ENCODE measurements at places on chromosomes 4 and X. TPM values are rescaled to one million over a fixed set of nuclear protein-coding genes. Genes with fewer than 3 reads are reported as not detected.

FAM184B gene
- total RNA-seq, result not detected

LUZP4 gene
- not detected for total RNA-seq

OTC gene
- total RNA-seq, result not detected

TAF9B gene
- 12.4 TPM for total RNA-seq

DNA sequence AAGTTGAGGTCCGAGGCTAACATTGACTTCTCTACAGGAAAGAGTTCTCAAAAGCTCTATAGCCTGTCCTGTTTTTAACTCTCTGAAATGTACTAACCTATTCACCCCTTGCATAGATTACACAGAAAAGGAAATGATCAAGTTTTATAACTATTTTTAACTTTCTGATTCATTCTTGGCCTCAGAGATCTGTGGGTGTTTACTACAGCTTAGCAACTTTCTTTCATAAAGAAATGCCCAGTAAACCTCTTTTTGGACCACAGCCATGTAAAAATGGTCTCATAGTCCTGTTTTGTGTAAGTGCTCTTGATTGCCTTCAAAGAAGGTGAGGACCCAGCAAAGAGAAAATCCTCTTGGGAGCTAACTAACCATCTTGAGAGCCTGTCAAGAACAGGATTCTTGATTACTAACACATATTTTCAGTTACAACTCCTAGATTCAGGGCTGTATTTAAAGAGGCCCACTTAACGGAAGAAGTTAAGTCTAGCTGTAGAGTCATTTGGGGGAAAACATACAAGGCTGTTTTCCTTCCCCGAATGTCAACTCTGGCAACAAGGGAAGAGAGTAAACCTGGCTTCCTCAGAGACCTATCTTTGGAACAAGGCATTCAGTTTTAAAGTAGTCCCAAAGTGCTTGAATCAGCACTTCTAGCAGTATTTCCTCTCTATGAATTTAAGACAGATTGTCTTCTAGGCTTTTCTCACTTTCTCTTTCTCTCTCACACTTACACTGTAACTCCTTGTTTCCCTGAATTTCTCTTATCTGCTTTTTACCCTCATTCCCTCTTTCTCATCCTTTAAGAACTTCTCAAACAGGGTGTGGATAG, 78.2 kb downstream of the IL21 start:
- peak; percentile 69 for DNase-seq

DNA sequence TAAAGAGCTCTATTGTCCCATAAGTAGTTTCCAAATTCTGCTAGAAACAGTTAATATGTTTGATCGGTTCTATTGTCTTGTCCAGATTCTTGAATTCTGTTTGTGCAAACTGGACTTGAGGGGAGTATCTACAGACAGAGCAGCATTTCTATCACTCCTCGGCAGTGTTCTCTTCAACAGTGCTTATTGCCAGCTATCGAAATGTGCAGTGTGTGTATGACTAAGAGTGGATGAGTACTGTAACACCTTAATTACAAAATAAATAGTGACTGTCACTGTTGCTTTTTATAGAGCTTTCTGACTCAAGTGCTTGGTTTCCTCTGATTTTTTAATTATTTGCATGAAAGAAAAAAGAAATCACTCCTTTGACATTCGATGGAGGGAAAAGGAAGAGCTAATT, 274.6 kb downstream of the RPA4 start:
- DNase-seq, result peak; percentile 29

DNA sequence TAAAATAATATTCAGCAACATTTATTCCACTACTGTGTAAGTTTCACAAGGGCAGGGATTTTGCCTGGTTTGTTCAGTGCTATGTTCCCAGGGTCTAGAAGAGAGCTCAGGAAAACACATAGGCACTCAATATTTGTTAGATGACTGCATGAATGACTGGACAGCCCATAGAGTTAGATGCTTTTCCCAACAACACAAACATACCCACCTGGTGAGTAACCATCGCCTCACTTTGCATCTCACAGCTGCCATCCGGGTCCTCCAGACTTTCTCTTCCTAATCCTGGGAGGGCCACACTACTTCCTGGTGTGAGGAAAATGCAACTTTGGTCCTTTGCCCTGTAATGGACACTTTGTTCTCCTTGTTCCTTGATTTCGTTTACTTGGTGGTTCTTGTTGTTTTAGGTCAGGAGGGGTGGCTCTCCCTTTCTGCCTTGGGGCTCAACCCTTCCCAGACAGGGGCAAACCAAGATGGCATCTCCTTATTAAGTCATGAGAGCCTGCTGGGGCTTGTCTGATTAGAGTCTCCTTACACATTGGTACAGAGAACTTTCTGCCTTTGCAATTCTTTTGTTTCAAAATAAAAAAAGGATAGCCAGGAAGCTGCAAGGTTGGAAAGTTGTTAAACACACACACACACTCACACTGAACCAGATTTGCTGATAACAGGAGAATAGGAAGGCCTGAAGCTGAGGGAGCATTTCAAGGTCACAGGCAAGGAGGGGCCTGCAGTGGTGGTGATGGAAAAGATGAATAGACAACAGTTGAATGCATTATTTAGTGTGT, 190.6 kb downstream of the MID1IP1 start:
- peak; percentile 32 for DNase-seq

DNA sequence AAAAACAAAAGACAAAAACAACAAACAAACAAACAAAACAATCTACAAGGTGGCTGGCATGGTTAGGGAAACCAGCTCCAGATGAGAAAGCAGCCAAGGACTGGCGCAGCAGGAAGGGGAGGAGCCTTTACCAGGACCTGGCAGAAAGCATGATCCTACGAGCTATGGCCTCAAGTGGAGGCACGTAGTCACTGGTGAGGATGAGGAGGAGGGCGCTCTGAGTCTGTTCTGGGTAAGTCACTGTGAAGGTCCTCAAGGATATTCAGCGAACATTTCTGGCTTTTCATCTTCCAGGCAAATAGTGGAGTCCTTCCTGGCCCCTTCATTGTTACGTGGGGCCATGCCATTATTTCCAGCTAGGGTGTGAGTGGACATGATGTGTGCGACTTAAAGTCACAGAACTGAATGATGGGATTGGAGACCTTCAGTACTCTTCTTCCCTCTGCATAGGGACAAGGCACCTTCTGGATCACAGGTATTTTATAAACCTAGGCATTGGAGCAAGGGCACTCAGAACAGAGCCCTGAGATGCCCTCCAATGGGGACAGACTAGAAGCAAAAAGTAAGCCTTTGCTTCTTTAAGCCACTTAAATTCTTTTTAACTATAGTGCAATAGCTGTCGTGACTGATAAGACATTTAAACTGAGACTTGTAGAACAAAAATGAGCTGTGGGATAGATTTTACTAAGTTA, 771.3 kb downstream of the RAB28 start:
- DNase-seq, result no peak

GRCh38 chr4:53136954-53137353, 228.9 kb downstream of the SCFD2 start:
- DNase-seq, result no peak

- DNase-seq, result no peak
These were observed 456.1 kb downstream of the KCTD8 start for GRCh38 chr4:43992552-43992951.

Data from GM23248 (cell line).